ENCODE measurements at places on chromosomes 16 and 17.
A peak's percentile ranks its signal among the peaks of the same experiment; 100 is the strongest.

- DNase-seq = no peak
These were observed 156.0 kb downstream of the CDH13 start for GRCh38 chr16:82782715-82783251.

DNA sequence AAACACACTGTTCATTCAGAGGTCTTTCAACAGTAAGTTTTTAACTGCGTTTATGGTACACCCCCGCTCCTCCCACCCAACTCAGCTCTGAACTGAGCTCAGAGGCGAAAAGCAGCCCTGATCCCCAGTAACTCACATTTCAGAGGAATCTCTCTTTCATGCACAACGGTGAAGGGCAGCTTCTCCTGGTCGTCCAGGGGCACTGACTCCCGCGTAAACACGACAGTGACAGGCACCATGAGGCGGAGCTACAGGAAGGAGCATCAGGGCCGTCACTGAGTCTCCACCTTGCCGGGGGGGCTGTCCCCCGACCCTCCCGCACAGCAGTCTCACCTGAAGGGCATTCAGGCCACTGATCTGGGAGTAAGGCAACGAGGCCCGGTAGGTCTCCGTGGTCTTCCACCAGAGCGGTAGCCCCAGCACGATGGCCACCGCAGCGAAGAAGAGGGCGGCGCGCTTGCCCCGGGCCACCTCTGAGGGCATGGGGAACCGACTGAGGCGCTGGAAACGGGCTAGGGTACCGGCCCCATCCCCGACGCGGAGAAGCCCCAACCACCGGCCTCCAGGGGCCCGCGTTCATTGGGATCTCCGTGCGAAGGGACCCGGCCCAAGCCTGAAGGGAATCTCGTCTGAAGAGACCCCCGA, 486 bp downstream of the PIGS start:
- DNase-seq = no peak

- DNase-seq = no peak
These were observed 390.1 kb downstream of the ZFHX3 start for GRCh38 chr16:72657791-72658190.

GRCh38 chr17:81309140-81309858, 14.2 kb upstream of the SLC38A10 start:
- DNase-seq = no peak

GRCh38 chr17:57288773-57289121, 32.4 kb downstream of the MSI2 start:
- DNase-seq = peak; percentile 56

DNA sequence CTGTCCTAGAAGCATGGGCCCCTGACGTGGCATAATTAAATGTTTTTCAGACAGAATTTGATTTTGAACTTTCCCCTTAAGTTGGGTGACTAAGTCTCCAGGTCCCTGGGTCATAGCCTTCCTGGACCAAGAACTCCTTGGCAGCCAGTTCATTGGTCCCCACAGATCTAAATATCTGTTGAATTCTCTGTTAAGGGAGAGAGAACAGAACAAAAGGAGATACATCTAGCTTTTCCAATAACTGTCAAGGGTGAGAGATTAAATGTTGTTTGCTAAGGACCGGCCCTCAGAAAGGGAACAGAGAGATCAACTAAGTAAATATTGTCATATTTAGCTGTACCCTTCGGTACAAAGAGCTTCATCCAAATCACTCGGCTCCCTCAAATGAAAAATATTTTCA, 78.2 kb upstream of the NOL11 start:
- no peak for DNase-seq

All from NCI-H187 (cell line).